Body of pancreas (tissue), 4 donors: ENCODE measurements at places on chromosomes 11 and 22. TPM values are rescaled to one million over a fixed set of nuclear protein-coding genes. Genes with fewer than 3 reads are reported as not detected.

The P2RX3 gene
- not detected for total RNA-seq

DNA sequence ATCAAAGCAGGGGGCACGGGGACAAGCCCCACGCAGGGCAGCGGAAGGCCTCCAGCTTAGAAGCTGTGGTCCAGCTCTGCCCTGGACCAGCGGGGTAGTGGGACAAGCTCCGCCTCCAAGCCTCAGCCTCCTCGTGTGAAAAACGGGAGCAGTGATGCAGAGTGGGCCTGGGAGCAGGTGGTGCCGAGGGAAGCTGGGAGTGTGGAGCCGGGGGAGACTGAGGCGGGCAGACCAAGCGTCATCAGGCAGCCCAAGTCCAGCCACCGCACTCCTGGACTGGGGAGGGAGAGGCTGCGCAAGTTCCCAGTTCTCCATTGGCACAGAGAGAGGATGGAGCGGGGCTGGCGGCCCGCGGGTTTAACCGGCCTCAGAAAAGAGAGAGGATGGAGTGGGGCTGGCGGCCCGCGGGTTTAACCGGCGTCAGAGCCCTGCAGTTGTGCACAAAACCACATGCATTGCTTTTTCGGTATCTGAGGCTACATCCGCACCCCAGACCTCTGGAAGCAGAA, 68.1 kb upstream of the PHF21B start:
- no peaks in the 10 kb centered on the region for H3K27me3 ChIP-seq
- no peak overlapping the region for H3K27ac ChIP-seq
- DNase-seq: no peak
- no peak overlapping the region for H3K4me3 ChIP-seq
- H3K4me1 ChIP-seq: no peaks in the 10 kb centered on the region

DNA sequence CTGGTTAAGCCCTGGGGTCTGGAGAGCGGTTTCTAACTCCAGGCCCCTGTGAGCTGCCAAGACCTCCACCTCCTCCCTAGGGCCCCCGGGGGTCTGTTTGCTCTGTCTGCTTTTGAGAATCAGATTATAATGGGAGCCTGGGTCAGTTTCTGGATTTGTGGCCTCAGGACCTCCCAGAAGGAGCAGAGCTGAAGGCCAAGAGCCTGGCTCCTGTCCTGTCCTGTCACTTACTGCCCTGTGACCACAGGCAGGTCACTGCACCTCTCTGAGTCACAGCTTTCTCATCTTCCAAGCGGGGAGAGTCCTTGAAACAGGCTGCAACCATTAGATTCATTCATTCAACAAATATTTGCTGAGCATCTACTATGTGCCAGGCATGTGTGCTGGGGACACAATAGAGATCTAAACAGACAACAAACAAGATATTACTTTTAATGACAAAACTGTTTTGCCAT, 87.3 kb upstream of the FGF3 start:
- H3K27me3 ChIP-seq: no peaks in the 10 kb centered on the region
- no peaks in the 10 kb centered on the region for H3K36me3 ChIP-seq
- H3K27ac ChIP-seq: no peak overlapping the region
- peaks cover 10% of the 10 kb centered on the region for H3K4me1 ChIP-seq

GRCh38 chr11:112400476-112401014, 139.9 kb upstream of the PLET1 start:
- no peak overlapping the region for H3K27ac ChIP-seq
- no peaks in the 10 kb centered on the region for H3K27me3 ChIP-seq
- H3K4me1 ChIP-seq: no peaks in the 10 kb centered on the region
- H3K36me3 ChIP-seq: no peaks in the 10 kb centered on the region

DNA sequence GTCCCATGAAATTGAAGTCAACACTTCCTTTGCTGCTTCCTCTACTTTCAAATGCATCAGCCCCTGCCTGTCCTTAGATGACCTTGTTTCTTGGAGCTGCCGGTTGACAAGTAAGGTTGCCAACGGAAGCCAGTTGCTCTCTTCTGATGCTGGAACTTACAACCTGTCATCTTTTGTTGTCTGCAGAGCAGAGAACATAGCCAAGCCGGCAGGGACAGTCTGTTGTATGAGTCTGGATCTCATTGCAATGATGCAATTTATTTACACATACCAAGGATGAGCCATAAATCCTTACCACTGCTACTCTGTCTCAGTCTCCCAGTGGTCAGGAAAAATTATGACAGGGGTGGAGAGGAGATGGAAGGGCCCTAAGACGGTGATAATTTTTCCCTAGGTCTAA, 151.4 kb downstream of the BLID start:
- H3K36me3 ChIP-seq: no peaks in the 10 kb centered on the region

The BIK gene
- total RNA-seq: 1.6 TPM

GRCh38 chr11:46832511-46833214, 13.4 kb downstream of the CKAP5 start:
- peaks cover 14% of the 10 kb centered on the region for H3K4me1 ChIP-seq
- no peak for DNase-seq
- H3K27me3 ChIP-seq: no peaks in the 10 kb centered on the region
- H3K27ac ChIP-seq: no peak overlapping the region

The OR5A1 gene
- not detected for total RNA-seq

The PNPLA5 gene
- total RNA-seq: not detected
